ENCODE measurements at places on chromosomes 5 and 9.

- no peak for DNase-seq
These were observed 28.1 kb downstream of the DYNC2I2 start for GRCh38 chr9:128628471-128629048.

GRCh38 chr9:126058591-126058990 lies 268.0 kb upstream of the MVB12B start:
- no peak for DNase-seq

GRCh38 chr5:864492-865167 lies 13.8 kb upstream of the ZDHHC11 start:
- no peak for DNase-seq

GRCh38 chr9:2919347-2919746 lies 75.5 kb upstream of the PUM3 start:
- no peak for DNase-seq

DNA sequence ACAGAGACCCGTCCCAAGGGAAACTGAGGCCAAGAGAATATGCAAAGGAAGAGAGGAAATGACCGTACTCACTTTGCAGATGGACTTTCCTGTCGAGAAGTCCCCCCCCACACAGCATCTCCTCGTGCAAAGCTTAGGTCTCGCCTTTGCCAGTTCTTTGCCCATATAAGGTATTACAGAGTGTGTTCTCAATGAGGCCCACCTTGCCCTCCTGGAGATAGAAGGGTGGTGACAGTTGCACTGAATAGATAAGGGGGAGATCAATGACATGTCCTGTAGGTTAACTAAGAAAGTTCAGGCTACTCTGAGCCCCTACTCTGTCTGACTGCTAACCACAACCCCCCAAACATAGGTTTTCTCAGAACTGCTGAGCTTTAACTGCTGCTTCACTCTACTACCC lies 68.2 kb upstream of the SPTLC1 start:
- DNase-seq: no peak

DNA sequence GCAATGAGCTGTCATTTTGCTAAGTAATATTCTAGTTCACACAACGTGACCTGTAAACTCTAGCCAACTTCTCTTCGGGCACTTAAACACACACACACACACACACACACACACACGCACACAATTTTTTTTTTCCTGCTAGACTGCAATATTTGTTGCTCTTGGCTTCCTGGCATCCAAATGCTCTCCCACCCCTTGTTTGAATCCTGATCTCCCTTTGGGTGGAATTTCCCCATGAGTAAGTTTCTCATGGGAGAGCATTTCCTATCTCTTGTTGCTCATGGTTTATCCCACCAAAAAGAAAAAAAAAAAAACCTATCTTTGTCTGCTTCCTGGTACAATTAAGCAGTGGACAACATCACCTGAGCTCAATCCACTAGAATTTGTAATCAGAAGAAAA lies 54.7 kb upstream of the TSLP start:
- DNase-seq: no peak

- DNase-seq: no peak
These were observed 115.5 kb downstream of the CARTPT start for GRCh38 chr5:71834601-71835000.

DNA sequence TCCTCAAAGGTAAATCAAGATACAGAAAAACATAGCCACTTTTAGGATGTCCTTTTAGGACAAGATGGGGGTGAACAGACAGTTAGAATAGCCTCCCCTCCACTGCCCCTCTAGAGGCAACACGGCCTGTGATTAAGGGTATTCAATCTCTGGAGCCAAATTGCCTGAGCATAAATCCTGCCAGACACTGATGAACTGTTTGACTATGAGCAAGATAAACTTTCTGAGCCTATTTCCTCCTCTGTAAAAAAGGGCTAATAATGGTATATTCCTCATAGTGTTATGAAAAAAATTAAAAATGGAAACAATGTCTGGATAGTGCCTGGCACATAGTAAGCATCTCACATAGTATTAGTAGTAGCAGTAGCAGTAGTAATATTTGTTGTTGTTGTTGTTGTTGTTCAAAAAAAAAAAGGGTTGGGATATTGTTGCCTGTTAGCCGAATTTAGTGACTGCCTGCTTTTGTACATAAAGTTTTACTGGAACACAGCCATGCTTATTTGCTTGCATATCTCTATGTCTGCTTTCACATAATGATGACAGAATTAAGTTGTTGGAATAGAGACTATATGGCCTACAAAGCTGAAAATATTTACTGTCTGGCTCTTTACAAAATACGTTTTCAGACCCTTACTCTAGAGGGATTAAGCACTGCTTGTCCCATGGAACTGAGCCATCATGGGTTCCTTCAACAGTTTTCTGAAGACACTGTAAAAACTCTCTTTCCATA lies 536.3 kb downstream of the TLE4 start:
- DNase-seq: no peak

DNA sequence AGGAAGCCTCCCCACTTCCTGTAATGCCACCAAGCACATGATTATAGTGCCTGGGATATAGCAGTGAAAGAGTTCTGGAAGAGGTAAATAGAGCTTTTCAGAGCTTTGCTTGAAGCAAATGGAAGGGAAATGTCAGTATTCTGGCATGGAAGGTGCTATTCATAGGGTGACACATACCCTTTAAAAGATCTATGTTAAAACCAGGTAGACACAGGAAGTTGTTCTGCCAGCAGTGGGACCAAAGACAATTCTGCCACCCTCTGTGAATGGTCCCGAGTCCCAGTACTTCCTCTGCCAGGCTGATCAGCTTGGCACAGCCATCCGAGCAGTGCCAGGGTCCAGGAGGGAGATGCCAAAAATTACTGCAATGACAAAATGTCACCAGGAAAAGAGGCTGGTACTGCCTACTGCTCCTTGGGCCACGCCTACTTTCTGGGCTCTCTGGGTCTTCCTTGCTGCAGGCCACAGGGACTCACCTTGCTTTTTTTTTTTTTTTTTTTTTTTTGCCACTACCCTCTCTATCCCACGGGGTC lies 26.7 kb downstream of the GARNL3 start:
- DNase-seq: no peak

DNA sequence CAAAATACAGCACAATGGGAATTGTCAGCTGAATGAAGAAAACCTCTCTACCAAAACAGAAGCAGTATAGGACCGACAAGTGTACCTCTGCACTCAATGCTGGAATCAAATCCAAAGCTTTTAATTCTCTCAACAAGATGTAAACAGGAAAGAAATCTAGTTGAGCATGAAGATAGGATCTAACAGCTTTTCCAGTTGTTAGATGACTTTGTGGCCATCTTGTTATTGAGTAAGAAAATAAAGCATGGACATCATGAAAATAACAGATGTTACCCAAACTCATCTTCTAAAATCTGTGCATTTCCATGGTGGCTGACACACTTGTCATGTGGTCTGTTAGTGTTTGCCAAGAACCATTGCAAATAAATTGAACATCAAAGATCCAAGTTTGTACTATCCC lies 34.7 kb downstream of the SREK1 start:
- no peak for DNase-seq

DNA sequence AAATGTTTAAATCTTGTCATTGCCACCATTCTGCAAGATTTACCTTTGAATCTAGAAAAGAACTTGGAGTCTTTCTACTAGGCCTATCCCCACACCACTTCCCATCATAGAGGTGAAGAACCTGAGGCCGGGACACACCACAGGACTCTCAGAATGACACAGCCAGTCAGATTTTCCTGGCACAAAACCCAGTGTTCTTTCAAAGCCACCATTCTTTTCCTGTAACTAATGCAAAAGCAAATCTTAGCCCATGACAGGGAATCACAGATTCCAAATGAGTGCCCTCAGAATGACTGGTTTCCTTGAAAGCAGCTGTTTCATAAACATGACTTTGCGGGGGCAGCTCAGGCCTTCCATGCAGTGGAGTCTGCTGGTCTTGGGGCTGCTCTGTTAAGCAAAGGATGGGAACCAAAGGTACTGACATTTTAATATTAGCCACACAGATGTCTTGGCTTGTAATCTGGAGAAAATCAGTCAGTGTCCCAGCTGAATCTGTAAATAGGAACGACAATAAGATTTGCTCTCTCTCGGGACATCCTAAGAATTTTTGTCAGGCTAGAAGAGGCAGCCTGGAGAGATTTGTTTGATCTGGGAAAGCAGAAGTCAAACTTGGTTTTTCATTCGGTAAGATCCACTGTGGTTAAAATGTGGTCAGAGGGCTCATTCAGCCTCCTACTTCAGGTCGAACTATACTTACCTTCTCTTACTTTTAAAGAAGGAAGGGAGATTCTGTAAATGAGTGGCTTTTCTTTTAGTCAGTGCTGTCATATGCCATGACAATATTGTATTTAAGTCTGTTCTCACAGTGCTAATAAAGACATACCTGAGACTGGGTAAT lies 115.1 kb downstream of the PALM2AKAP2 start:
- peak; percentile 67 for DNase-seq

GRCh38 chr5:72477176-72477575 lies 30.0 kb downstream of the ZNF366 start:
- DNase-seq: no peak

- DNase-seq: no peak
These were observed 11.3 kb downstream of the KLF9 start for GRCh38 chr9:70403166-70403565.

GRCh38 chr5:149455889-149456409 lies 76.9 kb upstream of the IL17B start:
- no peak for DNase-seq

DNA sequence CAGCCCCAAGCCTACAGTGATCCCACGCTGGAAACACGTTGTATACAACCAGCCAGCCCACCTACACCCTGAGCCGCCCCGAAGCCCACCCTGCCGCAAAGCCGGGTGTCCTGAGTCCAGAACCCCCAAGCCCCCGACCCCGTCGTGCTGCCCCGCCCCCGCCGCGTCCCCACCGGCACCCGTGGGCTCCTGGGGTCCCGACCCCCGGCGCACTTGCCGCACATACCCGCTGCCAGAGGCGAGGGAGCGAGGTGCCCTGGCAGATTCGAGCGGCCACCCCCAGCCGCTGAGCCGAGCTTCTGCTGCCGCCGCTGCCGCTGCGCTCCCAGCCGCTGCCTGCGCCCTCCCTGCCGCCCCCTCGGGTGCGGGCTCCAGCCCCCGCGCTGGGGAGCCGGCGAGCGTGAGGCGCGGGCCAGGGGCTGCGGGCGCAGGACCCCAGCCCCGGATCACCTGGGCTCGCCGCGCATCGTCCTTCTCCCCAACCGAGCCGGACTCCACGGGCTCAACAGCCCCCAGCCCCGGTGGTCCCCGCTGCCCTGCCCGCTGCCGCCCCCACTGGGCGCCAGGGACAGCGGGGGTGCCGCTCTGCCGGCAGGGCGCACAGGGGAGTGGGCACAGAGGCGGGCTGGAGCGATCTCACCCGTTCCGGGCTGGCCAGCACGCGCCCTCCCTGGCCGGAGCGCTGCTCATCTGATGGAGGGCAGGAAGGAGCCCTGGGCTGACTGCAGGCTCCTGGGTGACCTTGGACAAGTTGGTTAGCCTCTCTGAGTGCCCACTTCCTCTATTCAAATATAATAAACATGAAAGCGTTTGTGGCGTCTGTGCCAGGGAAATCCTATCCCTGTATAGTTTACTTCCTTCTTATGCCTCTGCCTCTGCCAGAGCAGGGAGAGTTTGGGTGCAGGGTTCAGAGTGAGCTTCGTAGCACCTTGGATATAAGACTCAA lies at the start of gene HTR4:
TSS of gene HTR4 (minus strand) at position 692 of the 946 bp plus-strand sequence. CDS start 17,513 bp downstream, outside the sequence.
- DNase-seq: no peak

GRCh38 chr9:120374817-120375216 lies 205.2 kb downstream of the CDK5RAP2 start:
- DNase-seq: no peak

DNA sequence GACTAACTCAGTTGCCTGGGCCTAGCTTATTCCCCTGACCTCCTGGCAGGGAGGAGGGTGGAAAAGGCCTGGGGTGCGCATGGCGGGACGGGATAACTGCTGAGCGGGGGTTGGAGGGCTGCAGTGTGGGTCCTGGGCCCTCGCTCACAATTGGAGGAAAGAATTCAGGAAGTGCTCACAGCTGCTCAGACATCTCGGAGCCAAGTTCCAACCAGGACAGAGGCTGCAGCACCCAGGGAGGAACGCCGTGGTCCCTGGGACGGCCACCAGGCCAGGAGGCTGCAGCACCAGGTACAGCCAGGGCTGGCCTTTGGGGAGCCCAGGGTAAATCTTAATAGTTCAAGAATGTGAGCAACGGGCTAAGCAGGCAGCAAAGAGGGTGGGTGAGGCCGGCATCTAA lies at the start of gene SPAAR:
TSS of gene SPAAR (plus strand) at position 217 of the 400 bp plus-strand sequence. CDS start 974 bp downstream, outside the sequence.
- DNase-seq: no peak

GRCh38 chr5:15715535-15715934 lies 215.6 kb downstream of the FBXL7 start:
- no peak for DNase-seq

- DNase-seq: peak; percentile 4
These were observed 126.0 kb upstream of the BOD1 start for GRCh38 chr5:173742432-173742816.

- no peak for DNase-seq
These were observed 231.0 kb downstream of the ESM1 start for GRCh38 chr5:54754420-54754819.

DNA sequence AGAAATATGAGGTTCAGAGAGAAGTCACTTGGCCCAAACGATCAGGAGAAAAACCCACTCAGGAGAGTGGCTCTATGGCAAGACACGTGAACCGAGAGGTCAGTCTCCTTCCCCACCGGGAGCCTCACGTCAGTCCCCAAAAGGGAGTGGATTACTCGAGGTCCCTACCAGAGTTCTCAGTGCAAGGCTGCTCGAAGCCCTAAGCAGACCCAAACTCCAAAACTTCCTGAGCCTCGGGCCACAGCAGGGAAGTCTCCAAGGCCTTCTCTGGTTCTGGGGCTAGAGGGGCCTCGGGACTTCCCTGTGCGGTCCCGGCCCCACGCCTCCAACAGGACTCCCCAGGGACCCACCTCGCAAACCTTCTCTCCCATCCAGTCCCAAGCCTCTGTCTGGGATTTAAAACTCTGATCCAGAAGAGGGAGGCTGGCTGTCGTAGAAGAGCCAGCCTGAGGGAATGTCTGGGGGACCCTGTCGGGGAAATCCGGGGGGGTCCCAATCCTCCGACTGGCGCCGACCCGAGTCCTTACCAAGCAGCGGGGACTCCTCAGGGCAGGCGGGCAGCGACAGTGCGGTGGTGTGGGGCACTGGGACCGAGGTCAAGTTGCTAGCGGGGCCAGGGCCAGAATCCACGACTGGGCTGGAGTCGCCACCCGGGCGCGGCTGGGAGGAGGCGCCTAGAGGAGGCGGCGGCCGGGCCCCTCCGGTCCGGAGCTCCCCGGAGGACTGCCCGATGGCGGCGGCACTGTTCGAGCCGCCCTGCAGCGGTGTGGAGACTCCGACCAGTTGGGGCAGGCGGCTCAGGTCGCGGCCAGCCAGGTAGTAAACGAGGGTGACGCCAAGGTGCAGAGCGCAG lies 679 bp downstream of the B4GALT1 start:
- no peak for DNase-seq

DNA sequence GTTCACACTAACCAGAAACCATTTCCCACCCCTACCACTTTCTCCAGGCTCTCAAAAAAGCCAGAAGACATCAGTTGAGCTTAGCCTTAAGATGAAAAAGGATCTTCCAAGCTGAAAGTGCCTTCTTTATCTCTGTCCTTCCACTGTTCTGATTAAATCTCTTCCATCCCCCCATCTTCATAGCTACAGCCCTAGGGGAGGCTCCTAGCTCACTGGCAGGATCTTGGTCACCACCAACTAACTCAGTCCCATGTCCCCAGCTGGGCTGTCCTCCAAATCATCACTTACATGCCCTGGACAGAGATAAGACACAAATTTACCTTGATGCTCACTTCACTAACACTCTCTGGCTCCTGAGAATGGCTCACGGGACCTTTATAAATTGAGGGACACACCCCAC lies 14.3 kb downstream of the LCP2 start:
- no peak for DNase-seq

- DNase-seq: no peak
These were observed 28.3 kb upstream of the SPRY4 start for GRCh38 chr5:142353071-142353472.

Measured in T-helper 2 cell treated with Interferon-gamma antibody and Interleukin-4, amounts not matched to agents 5 μg/mL and 100 μg/mL, for 36 hours (primary cell).